ENCODE measurements at places on chromosomes 13 and 19.
A peak's percentile ranks its signal among the peaks of the same experiment; 100 is the strongest.

GRCh38 chr19:50204811-50205675 is 1.6 kb downstream of the MYH14 start:
- DNase-seq = no peak

- no peak for DNase-seq
These were observed 1161.8 kb upstream of the MIR17HG start for GRCh38 chr13:90185734-90186133.

DNA sequence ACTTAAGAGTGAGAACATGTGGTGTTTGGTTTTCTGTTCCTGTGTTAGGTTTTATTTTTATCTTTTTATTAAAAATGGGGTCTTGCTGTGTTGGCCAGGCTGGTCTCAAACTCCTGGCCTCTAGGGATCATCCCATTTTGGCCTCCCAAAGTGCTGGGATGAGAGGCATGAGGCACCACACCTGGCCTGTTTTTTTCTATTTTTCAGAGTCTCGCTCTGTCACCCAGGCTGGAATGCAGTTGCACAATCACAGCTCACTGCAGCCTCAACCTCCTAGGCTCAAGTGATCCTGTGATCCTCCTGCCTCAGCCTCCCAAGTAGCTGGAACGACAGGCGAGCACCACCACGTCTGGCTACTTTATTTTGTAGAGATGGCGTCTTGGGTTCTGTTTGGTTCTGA is 7.6 kb downstream of the ZNF574 start:
- no peak for DNase-seq

DNA sequence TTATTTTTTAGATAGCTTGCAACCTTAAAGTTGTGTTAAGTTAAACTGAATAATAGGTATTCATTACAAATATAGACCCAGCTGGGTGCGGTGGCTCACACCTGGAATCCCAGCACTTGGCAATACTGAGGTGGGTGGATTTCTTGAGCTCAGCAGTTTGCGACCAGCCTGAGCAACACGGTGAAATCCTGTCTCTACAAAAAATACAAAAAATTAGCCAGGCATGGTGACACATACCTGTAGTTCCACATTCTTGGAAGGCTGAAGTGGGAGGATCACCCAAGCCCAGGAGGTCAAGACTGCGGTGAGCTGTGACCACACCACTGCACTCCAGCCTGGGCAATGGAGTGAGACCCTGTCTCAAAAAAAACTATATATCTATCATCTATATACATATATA is 386.5 kb downstream of the PCDH17 start:
- no peak for DNase-seq

DNA sequence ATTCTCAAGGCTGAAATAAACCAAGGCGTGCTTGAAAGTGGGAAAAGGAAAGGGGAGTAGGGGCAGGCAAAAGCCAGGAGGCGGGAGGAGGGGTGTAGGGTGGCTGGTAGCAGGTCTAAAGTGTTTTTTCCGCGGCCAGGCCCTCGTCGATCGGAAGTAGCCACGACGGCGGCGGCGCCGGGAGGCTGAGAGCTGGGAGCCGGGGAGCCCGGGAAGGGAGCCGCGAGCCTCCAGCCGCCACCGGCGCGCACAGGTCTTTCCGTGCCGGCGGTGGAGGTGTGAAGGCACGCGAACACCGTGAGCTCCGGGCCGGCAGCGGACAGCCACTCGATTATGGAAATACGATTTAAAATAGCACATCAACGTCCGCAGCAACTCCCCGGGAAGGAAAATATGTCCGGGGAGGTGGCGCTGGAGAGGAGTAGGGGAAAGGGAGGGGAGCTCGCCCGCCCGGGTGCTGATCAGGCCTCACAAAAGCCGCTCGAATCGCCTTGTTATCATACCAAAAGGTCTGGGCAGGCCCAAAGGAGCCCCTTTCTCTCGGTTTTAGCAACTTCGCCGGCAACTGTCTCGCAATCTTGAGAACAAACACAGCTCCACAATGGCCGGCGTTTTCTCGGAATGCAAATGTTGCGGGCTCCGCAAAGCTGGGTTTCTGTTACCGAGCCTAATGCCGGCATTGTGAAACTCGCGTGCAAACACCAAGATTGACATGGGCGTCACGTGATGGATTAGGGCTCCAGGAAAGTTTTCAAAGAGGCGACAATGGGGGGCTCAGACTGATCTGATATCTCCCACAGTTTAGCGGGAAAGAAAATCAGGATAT is 2.9 kb upstream of the PCDH8 start:
- DNase-seq = no peak

DNA sequence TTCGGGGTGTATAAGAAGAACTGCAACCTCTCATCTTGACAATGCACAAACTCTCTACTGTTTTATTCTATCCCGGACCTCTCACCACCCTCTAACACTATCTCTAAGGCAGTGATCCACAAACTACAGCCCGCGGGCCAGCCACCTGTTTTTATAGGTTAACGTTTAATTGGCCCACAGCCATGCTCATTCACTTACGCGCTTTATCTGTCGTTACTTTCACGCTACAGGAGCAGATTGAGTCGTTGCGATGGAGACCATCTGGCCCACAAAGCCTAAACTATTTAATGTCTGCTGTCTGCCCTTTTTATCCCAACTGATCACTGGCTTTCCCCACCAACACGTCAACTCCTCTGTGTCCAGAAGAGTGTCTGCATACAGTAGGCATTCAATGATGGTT is 158.9 kb downstream of the CACNA1A start:
- no peak for DNase-seq

DNA sequence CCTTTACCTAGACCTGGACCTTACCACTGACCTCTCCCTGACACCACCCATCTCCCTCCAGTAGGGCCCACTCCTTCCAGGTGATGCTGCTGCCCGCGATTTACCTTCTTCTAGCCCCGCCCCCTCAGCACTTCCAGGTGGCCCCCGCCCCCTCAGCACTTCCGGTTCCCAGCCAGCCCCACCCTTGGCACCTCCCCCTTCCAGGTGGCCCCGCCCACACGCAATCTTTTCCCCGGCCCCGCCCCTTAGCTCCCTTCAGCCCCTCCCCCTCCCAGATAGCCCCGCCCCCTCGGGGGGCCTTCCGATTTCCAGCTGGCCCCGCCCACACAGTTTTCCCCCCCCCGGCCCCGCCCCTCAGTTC is 586 bp downstream of the LIG1 start:
- DNase-seq = no peak

DNA sequence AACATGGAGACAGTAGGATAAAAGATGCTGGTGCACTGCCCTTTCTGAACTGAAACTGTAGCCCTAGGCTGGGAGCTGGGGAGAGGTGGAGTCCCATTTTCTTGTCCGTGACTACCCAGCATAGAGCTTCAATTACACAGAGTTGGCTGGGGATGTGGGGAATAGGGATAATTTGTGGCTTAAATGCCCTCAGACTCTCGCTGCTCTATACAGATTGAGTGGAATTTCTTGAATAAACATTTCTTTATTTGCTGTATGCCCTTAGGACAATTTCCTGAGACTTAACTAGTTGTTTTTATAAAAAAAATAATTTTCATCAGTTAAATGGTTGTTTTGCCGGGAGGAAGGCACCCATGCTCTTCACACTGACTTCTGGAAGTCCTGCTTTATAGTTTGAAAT is 7.2 kb downstream of the IGFL2 start:
- no peak for DNase-seq

DNA sequence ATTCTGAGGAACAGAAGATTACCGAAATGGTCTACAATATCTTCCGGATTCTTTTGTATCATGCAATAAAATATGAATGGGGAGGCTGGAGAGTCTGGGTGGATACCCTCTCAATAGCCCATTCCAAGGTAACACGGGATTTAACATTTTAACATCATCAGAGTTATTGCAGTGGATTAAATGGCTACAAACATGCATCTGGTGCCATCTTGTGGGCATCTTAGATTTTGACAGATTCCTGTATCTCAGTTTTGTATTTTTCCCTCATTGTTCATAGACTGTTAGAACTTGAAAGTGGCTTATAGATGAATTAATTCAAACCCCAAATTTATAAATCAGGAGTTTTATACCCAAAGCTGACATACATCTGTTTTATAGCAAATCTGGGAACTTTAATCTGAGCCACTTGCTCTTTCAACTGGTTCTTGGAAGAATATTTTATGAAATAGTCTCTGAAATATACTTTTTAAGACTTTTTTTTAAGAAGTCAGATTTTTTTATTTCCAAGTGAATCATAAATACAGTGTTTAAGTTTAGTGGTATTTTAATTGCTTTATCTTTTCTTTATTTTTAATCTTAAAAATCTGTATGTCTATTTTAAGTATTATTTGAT is 215.2 kb downstream of the NBEA start:
- peak; percentile 40 for DNase-seq

DNA sequence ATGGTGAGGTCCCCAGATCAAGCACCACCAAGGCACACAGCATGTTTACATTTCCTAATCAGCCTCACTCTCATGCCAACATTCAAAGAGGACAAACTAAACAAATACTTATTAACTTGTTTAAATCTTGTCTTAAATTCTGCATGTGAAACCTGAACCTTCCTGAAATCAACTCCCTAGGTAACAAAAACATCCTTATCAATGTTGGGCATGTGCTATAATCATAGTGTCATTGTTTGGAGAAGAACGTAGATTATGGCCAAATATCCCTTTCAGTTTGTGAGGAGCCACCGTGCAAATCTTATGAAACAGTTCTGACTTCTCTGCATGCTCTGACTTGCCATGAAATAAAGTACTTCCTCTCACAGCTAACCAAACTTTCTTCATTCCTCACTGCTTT is 123.8 kb downstream of the NDFIP2 start:
- no peak for DNase-seq

DNA sequence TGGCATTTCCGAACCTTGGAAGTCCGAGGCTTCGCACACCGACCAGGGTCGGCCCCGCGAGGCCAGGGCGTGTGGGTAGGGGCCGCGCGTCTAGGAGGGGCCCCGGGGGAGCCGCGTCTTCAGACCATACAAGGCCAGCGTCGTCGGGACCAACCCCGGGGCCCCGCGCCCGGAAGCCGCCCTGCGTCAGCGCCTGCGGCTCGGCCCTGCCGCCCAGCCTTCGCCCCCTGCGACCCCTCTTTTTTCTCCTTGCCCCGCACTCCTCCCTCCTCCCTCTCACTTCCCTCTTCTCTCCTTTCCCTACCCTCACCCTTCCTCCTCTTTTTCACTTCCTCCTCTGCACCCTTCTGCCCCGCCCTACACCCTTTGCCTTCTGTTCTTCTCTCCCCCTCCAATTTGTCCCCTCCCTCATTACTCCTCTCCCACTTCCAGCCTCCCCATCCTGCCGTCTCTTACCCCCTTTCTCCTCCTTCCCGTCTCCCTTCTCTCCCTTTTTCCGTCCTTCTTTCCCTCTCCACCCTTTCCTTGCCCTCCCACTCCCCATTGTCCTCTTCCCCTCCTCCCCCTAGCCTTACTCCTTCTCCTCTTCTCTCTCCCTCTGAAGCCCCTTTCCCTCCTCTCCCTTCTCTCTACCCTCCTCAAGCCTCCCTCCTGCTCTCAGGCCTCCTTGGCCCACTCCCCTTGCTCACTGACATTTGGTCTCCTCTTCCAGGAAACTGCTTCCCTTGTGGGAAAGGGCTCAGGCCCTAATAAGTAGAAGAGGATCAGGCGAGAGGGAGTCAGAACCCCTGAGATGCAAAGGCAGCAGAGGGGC is 2.2 kb upstream of the PLEKHG2 start:
- no peak for DNase-seq

DNA sequence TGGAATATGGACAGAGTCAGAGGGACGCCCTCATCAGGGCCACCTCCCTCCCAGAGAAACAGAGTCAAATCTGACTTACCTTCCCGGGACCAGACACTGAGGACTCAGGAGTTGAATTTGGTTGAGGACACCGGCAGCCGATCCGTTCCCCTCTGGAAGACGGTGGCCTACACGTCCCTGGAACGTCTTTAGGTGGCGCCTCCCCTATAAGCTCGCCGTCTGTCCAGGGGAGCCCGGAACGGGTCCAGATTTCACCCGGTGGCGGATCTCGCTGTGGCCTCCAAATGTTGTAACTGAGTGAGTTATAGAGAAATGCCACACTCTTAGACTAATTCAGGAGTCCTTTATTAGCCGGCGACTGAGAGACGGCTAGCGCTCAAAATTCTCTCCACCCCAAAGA is 9.0 kb downstream of the TNFSF14 start:
- no peak for DNase-seq

DNA sequence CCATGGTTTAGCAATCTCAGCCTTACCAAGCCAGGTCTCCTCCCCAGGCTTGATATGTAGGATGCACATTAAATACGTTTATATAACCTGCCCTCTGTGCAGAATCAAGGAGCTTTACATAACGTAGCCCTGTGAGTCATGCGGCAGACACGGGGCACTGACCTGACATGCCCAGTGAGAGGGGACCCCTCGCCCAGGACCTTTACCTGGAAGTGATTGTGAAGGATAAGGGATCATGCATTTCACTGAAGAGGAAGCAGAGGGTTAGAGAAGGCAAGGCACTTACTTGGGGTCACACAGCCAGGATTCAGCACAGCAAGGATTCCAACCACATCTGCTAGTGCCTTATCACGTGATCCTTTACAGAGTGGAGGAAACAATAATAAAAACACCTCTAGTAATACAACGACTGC is 18.9 kb upstream of the FOSB start:
- peak; percentile 58 for DNase-seq

- no peak for DNase-seq
These were observed 1156.0 kb downstream of the PCDH9 start for GRCh38 chr13:66074018-66074615.

- DNase-seq = no peak
These were observed 142.2 kb downstream of the SIPA1L3 start for GRCh38 chr19:38049105-38049649.

DNA sequence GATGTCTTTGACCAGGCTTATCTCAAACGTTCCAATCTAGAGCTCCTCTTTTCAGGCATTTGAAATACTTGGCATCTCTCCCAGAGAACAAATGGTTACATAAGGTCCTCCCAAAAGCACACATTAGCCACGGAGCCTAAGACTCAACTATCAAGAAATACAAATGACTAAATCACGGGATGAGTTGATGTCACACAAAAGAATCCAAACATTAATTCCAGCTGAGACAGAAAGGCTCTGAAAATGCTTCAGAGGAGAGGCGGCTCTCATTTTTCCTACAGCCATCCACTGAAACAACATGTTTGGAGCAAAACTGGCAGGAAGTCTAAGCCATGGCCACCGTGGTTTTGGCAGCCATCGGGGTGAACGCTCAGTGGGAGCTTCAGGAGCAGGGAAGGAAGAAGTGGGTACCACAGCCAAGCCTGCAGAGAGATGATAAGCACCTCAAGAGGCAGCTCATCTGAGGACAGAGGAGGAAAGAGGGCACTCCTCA is 122.5 kb downstream of the STK24 start:
- peak; percentile 83 for DNase-seq

DNA sequence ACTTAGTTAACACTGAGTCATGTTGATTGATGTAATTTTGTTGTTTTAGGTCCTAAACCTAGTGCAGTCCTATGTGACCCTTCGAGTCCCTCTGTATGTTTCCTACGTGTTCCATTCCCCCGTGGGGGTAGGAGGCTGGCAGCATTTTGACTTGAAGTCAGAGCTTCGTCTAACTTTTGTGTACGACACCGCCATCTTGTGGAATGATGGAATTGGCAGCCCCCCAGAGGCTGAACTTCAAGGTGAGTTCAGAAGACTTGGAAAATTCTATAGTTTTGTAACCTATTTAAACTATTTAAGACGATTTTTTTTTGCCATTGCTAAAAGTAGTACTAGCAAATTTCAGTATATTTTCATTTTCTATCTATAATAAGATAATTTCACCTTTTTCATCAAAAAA is 117.9 kb downstream of the STOML3 start:
- DNase-seq = no peak

Data from smooth muscle cell of the brain vasculature (primary cell).